Cortex of kidney (tissue), 1 donor: ENCODE measurements at places on chromosomes 1 and 21.

GRCh38 chr1:204434116-204434755, 22.6 kb upstream of the PPP1R15B start:
- DNase-seq: no peak

GRCh38 chr1:55560266-55560665, 345.1 kb upstream of the USP24 start:
- no peak for DNase-seq

GRCh38 chr1:68165665-68166064, 66.7 kb downstream of the WLS start:
- DNase-seq: no peak

GRCh38 chr21:46215436-46216131, 13.0 kb downstream of the LSS start:
- no peak for DNase-seq

DNA sequence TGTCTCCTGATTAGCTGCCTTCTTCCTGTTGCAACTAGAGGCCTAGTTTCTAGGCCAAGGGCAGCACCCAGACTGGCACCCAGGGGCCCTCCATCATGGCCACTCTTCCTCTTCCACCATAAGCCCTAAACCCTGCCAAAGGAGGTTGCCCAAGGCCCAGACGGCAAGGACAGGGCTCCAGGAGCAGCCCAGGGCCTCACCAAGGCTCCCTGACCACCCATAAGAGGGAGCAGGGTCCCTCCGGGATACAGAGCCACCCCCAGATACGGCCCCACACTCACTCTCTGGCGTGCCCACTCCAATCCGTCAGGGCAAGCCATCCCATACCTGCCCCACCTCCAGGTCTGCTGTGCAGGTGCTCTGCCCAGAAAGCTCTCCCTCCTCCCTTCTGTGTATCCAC, 79.9 kb downstream of the ITPKB start:
- no peak for DNase-seq

DNA sequence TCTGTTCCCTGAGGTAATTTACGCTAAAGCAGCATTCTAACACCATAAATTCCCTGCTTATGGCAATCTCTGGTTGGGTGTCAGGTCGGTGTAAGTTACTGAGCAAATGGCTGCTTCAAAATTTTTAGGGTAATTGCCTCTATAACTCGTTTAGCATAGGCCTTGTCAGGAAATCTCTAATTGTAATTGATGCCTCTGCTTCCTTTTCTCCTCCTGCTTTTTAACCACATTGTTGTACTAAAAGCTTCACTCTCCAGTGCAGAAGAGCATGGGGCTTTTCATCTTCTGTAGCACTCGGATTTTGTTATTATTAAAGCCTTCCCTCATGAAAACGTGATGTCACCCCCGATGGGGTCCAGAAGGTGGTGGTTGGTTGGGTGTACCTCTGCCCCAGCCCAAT, 141.6 kb upstream of the NBPF11 start:
- no peak for DNase-seq

- no peak for DNase-seq
These were observed 19.9 kb downstream of the CRYAA start for GRCh38 chr21:43188592-43189210.

GRCh38 chr1:113040718-113041412, 32.1 kb upstream of the LRIG2 start:
- DNase-seq: no peak

DNA sequence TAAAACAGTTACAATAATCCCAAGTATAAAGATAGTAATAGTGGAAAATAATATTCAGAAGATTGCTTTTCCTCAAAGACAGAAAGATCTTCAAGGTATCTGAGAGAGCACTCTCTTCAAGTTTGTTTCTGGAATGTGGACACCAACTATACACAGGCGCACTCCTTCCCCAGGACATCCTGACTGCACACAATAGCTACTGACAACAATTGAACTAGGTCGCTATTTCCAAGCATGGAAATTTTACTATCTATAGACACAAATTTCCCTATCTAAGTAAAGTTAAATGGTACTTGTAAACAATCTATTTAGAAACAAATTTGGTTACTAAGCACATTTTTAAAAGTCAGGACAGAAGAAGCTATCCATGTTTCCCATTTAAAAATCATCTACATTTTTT, 19.1 kb downstream of the ARHGAP29 start:
- DNase-seq: no peak

- DNase-seq: no peak
These were observed 1.6 kb downstream of the CPT2 start for GRCh38 chr1:53198241-53198651.

DNA sequence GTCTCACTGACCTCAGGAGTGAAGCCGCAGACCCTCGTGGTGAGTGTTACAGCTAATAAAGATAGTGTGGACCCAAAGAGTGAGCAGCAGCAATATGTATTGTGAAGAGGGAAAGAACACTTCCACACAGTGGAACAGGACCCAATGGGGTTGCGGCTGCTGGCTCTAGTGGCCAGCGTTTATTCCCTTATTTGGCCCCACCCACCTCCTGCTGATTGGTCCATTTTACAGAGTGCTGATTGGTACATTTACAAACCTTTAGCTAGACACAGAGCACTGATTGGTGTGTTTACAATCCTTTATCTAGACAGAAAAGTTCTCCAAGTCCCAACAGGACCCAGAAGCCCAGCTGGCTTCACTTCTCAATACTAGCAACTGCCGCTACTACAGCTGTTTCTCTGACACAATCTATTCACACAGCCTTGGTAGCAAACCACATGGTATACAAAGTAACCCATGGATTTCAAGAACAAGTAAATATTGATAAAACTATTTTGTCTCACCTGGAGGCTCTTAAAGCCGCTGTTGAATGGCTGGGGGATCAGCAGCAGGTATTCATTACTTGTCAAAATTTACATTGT, 25.3 kb upstream of the ITLN1 start:
- DNase-seq: no peak

GRCh38 chr1:119260506-119260905, 108.1 kb upstream of the HAO2 start:
- DNase-seq: no peak

- no peak for DNase-seq
These were observed 16.6 kb upstream of the LEMD1 start for GRCh38 chr1:205438213-205439158.

GRCh38 chr1:97424209-97424608, 496.6 kb downstream of the DPYD start:
- DNase-seq: no peak

DNA sequence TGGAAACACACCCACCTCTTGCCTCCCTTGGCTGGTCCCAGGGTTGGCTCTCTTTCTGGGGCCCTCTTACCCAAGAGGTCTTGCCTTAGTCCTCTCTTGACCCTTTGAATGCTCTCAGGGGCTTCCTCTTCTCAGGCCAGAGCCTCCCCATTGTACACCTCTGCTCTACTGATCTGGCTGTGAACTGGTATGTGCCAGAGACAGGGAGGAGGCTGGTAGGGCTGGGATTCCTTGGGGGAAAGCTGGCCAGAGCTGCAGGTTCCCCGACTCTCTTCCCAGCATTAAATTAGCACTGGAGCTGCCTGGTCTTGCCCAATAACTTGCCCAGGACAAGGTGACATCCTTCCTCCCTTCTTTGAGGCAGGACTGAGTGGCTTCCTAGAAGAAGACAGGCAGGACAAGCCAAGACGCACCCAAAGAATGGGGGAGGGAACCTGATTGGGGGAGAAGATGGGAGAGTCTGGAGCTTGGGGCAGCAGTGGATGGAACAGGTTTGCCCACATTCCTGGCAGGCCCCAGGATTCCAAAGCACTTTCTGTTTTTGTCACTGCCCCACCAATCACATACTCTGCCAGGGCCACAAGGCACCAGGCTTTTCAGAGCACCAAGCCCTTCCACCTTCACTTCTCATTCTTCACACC, 37.2 kb upstream of the CITED4 start:
- no peak for DNase-seq

- no peak for DNase-seq
These were observed 3.3 kb downstream of the CASZ1 start for GRCh38 chr1:10793129-10793651.

- DNase-seq: no peak
These were observed 14.1 kb upstream of the MARK1 start for GRCh38 chr1:220513834-220514233.

DNA sequence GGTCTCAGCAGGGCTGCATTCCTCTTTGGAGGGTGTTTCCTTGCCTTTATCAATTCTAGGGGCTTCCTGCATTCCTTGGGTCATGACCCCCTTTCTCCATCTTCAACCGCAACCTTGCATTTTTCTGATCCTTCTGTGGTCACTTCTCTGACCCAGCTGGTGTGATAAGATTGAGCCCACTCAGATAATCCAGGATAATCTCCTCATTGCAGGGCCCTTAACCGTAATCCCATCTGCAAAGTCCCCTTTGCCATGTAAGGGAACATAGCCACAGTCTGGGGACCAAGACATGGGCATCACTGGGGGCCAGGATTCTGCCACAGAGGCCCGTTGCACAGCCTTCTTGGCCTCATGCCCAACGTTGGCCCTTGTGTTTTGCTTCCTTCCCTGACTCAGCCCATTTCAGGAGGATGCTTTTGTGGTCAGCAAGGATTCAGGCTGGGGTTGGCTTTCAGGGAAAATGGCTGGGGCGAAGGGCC, 35.0 kb upstream of the IL19 start:
- no peak for DNase-seq

- DNase-seq: no peak
These were observed 27.6 kb upstream of the MARK1 start for GRCh38 chr1:220500372-220500771.

- no peak for DNase-seq
These were observed 1.1 kb upstream of the GTF2B start for GRCh38 chr1:88892357-88892877.

- DNase-seq: no peak
These were observed 82.0 kb downstream of the UCHL5 start for GRCh38 chr1:192977089-192977706.

- DNase-seq: no peak
These were observed 43.1 kb downstream of the PTGFRN start for GRCh38 chr1:116952738-116953275.

GRCh38 chr1:44714944-44715571, 15.9 kb downstream of the RNU5D-1 start:
- no peak for DNase-seq

- DNase-seq: no peak
These were observed 40.5 kb downstream of the MRPS6 start for GRCh38 chr21:34113842-34114241.

DNA sequence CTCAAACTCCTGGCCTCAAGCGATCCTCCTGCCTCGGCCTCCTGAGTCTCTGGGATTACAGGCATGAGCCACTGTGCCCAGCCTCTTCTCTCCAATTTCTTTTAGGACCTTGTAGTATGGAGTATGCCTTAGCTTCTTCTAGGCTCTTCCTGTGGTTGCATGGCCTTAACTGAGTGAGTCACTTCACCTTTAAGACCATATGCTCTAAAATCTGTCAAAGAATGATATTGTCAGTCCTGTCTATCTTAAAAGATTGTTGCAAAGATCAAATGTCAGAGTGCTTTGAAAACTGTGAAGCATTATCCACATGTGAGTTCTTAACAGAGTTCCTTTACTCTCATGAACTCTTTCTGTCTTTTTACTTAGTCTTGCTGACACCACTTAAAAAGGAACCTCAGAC, 37.2 kb downstream of the ATP2B4 start:
- DNase-seq: no peak

- DNase-seq: no peak
These were observed 88.0 kb upstream of the AK4 start for GRCh38 chr1:65059930-65060538.

DNA sequence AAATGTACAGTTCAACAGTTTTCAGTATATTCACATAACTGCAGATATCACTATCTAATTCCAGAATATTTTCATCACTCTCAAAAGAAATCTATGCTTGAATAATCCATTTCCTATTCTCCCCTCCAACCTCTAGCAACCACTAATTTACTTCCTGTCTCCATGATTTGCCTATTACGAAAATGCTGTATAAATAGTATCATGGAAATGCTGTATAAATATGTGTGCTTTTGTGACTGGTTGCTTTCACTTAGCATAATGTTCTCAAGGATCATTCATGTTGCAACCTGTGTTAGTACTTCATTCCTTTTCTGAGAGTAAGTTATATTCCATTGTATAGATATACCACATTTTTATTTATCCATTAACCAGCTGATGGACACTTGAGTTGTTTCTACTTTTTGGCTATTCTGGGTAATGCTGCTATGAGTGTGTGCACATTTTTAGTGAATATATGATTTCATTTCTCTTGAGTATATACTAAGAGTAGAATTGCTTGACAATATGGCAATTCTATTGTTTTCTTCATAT, 115.6 kb downstream of the TNFSF18 start:
- DNase-seq: no peak

DNA sequence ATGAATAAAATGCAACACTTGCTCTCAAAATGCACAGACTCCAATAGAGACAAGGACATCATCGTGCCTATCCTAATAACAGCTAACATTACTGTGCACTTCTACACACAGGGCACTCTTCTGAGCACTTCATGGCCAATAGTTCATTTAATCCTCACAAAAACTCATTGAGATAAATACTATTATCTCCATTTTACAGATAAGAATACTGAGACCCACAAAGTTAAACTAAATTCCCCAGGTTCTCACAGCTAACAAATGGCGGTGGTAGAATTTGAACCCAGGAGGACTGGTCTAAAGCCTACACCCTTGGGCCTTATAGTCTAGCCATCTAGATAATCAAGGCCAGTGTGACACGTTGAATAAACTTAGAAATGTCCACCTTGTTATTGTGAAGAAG, 328.6 kb downstream of the RRAGC start:
- DNase-seq: no peak

- DNase-seq: no peak
These were observed 52.6 kb downstream of the CD247 start for GRCh38 chr1:167465743-167466142.

GRCh38 chr1:67174716-67175284, 8.5 kb downstream of the IL23R start:
- DNase-seq: no peak

GRCh38 chr1:166379447-166379846, 212.6 kb upstream of the FAM78B start:
- no peak for DNase-seq

GRCh38 chr1:223486366-223486765, 93.2 kb downstream of the CCDC185 start:
- DNase-seq: no peak

DNA sequence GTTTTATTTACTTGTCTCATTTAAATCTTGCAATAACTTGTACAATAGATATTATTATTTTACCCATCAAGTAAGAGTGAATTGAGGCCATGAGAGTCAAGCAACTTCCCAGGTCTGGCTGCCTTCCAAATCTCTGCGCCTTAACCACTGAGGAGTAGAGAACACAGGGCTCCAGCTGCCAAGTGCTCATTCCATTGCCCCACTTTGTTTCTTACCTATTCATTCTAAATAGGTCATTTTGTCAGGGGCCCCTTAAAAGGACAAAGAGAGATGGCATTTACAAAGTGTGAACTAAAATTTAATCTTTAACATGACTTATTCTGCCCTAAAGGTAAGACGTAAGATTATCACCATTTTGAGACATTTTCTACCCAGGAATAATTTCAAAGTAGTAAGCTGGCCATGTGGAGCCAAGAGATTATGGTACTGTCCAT, 3.5 kb downstream of the PPP1R15B start:
- no peak for DNase-seq

GRCh38 chr21:45019076-45019886, 55.1 kb upstream of the ADARB1 start:
- DNase-seq: no peak

- no peak for DNase-seq
These were observed 402.6 kb upstream of the NFIA start for GRCh38 chr1:60679524-60680375.
